Hippocampal formation (tissue), 2 donors: ENCODE measurements at places on chromosomes 5 and 9.

DNA sequence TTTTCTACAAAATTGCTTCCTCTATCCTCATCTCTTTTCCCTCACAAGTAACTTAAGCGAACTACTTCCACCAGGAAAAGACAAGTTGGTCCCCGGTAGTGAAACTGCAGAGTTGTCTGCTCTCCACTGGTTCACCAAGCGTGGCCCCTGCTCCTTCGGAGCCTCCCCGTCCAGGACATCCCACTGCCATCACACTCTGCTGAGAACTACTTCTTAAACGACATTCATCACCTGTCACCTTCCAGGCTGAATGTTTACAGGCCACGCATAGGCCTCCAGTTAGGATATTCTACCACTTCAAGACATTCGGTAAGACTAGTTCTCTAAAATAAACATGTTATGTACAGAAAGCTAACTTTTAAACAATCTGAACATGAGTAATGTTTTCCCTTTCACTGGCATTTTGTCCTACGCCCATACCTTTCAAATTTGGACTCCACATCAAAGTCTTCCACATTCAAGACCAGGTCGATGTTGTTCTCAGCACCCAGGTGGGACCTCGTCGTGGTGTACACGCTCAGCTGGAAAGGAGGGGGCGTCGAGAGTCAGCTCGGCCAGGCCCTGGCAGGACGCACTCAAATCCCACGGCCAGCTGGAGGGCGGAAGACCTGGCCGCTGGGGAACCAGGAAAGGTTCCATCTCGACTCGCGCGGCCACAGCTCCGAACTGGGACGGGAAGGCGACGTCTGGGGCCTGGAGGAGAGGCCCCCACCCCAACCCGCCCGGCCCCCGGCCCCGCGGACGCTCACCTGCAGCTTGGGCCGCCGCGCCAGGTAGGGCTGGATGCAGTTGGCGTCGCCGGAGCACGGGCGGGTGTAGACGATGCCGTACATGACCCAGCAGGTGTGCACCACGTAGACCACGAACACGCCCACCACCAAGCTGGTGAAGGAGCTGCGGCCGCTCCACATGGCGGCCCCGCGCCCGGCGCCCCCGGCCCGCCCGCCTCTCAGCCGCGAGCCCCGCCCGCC is 683 bp downstream of the CLPTM1L start:
- no peak for DNase-seq

- DNase-seq = no peak
Observed at GRCh38 chr5:41869151-41869723, 988 bp downstream of the OXCT1 start.

- DNase-seq = no peak
Observed at GRCh38 chr5:142425286-142426065, 100.7 kb upstream of the SPRY4 start.

DNA sequence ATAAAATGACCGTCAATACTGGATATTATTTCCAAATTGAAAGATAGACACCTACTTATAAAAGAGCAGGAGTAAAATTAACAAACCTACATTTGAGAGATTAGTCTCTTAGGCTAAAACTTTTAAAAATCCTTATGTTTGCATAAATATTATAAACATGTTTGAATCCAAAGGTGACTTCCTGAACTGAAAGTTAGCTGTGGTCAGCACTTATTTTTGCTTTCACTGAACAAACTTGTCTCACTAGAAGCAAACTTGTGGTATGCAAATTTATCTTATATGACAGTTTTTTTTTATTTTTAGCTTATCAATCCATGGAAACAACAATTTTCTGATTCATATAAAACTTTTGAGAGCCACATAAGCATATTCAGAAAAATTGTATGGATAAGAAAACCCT is 502.6 kb upstream of the COX7C start:
- DNase-seq = no peak

DNA sequence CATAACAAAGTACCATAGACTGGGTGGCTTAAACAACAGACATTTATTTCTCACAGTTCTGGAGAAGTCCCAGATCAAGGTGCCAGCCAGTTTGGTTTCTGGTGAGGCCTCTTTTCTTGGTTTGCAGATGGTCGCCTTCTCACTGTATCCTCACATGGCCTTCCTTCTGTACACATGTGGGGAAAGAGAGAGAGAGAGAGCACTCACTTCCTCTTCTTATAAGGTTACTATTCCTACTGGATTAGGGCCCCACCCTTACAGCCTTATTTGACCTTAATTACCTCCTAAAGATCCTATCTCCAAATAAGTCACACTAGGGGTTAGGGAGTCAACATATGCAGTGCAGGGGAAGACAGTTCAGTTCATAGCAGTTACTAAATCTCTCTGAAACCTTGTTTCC is 205.6 kb upstream of the GDNF start:
- DNase-seq = no peak

DNA sequence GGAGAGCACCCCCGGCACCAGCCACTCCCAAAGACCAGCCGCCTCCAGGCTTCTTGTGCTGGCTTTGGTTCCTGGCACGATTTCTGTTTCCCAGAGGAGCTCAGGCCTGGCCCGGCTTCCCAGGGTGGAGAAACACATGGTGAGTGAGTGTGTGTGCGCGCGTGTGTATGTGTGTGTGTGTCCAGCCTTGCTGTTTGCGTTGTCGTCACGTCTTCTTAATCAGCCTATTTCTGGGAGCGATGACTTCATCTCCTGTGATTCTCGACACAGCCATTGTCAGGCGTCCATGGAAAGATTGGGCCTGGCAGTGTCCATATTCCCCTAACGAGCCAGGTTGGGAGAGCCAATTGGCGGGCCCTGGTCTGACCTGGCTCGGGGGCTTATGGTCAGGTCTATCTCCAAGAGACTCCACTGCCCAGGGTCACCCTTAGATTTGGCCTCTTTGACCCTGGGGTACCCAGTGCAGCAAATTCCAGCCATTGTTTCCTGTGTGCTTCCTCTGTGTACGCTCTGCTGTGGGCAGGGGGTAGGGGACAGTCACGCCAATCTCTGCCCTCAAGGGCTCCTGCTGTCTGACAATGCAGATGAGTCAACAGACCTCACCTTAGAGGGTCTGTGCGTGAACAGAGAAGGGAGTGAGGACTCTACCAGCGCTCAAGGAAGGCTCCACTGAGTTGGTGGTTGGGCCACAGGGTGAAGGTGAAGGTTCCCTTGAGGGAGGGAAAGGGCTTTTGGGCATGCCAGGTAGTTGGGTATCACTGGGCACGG is 73.8 kb downstream of the DAB2IP start:
- DNase-seq = peak; percentile 35

- DNase-seq = no peak
Observed at GRCh38 chr5:136087961-136088871, 44.4 kb upstream of the SMAD5 start.

DNA sequence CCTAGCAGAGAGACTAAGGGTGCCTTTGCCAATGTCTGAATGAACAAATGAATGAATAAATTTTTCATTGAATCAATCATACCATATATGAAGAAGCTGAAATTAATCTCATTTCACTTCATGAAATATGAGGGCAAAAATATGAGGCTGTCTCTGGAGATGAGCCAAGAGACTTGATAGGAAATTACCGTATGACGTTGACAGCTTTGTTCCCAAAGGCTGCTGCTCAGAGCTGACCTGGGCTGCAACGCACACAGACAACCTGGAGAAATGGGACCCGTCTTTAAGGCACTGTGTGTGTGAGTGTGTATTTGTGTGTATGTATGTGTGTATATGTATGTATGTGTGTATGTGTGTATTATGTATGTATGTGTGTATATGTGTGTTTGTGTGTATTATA is 226.1 kb downstream of the IRX2 start:
- no peak for DNase-seq

DNA sequence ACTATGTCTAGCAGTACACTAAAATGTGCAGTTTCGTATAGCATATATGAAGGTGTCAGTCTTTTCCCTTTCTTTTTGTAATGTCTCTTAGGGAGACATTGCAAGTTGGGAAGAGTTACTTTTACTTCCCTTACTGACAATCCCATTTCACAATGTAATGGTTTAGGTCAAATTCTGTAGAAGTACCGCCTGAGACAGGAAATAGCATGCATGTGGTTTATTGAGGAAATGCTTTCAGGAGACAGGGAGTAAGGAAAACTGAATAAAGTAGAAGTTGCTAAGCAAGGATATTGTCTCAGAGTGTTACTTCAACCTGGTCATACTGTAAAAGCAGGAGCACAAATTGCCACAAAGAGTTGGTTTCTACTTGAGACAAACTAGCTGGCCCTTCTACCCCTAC is 32.1 kb upstream of the MSANTD3 start:
- no peak for DNase-seq

GRCh38 chr5:54821445-54822323 is 163.7 kb downstream of the ESM1 start:
- no peak for DNase-seq

GRCh38 chr5:169426784-169427183 is 125.8 kb upstream of the SLIT3 start:
- no peak for DNase-seq

GRCh38 chr5:99033014-99033900 is 104.5 kb upstream of the CHD1 start:
- no peak for DNase-seq

GRCh38 chr5:137040024-137040423 is 459.1 kb downstream of the SPOCK1 start:
- no peak for DNase-seq

- DNase-seq = peak; percentile 57
Observed at GRCh38 chr9:87725356-87725899, 491 bp upstream of the CTSL start.

DNA sequence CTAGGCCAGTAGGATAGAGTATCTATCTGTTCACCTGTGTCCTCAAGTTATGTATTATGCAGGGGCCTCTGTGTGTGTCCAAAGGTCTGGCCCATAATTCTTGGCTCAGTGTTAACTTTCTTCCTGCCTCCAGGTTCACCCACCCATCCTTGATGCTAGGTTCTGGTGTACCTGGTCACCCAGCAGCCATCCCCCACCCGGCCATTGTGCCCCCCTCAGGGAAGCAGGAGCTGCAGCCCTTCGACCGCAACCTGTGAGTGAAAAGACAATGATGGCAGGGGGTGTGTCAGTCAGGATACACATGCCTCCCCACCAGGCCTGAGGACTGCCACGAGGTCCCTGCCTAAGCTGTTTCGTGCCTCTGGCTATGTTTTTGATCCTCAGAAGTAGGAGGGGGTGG is 27.6 kb downstream of the TCF7 start:
- DNase-seq = no peak

DNA sequence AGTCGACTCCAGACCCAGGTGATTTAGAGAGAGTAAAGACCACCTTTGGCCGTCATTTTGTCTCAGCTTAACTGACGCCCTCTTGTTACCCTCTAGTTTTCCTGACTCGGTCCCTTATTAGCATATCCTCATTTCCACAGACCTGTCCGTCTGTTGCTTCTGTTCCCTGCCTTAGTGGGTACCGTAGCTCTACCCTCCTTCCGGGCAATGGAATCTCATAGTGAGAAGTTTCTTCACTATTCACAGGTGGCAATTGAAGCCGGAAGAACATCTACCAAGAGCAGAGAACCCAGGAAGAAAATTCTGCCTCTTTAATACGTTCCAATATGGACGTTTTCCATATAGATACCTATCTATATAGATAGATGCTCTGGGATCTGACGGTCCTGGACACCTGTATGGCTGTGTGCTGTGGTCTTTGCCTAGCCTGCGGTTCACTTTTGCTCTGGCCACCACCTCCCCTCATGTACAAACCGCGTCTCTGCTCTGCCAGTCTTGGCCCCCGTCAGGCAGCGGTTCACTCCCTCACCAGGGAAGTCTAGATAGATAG is 652 bp upstream of the TMEM161B start:
- DNase-seq = no peak

- no peak for DNase-seq
Observed at GRCh38 chr5:168592014-168592368, 12.8 kb upstream of the PANK3 start.

DNA sequence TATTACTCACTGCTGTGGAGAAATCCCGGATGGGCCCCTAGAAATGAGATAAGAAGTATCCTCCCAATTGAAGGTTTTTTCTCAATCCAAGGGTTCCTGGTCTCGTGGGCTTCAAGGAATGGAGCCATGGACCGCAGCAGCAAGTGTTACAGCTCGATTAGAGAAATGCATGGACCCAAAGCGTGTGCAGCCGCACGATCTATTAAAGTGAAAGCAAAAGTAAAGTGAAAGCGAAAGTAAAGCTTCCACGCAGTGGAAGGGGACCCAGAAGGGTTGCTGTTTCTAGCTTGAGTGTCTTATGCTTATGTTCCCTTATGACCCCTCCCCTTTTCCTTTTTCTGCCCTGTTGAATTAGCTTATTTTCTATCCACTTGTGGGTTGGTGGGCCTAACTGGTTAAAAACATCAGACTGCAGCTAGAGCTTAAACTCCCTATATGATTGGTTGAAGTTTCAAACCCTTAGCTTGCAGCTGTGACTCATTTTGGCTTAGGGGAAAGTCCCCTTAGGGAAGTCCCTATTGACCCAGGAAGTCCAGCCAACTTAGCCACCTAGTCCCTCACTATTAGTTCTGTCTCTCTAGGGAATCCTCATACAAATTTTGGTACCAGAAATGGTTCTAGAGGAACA is 1111.8 kb downstream of the TAF11L14 start:
- no peak for DNase-seq

- DNase-seq = no peak
Observed at GRCh38 chr9:90018688-90019087, 413.9 kb downstream of the GADD45G start.
